Fibroblast of the aortic adventitia (primary cell): ENCODE measurements at places on chromosomes 11 and 22.
A peak's percentile ranks its signal among the peaks of the same experiment; 100 is the strongest.

- DNase-seq, result no peak
Measured at GRCh38 chr11:126748793-126749192, 251.8 kb downstream of the KIRREL3 start.

- DNase-seq, result no peak
Measured at GRCh38 chr11:62921201-62921572, at the start of gene CHRM1. Gene CHRM1, minus strand, starts transcription at chr11:62921363. Its CDS starts 10,263 bp downstream, at chr11:62911100.

DNA sequence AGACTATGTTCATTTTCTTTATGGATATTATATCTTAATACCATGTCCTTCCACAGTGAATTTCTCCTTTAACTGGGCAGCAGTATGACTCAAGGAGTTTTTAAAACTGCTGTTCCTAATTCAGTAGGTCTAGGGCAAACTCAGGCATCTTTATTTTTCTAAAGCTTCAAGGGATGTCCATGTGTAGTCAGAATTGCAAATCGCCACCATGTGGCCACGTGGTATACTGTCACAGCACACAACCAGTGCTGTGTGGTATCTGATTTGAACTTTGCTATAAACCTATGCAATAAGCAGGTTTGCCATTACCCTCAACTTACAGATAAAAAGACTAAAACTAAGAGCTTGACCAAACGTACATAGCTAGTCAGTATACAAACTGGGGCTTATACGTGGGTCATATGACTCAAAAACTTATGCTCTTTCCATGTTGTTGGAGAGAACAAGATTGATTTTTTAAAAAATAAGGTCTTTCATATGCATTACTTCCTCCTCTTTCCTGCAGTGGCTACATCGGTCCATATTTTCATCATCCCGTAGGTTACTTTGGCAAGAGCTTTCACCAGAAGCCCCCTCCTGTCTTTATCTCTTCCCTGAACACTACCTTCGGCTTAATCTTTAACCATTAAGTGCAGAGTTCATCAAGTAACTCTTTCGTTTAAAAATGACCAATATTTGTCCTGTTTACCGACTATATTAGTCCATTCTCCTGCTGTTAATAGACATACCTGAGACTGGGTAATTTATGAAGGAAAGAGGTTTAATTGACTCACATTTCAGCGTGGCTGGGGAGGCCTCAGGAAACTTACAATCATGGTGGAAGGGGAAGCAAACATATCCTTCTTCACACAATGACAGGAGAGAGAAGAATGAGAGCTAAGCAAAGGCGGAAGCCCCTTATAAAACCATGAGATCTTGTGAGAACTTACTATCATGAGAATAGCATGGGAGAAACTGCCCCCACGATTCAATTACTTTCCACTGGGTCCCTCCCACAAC, 8.0 kb upstream of the HTATIP2 start:
- DNase-seq, result peak; percentile 62

- peak; percentile 92 for DNase-seq
Measured at GRCh38 chr11:16001899-16002426, 354.4 kb downstream of the SOX6 start.

DNA sequence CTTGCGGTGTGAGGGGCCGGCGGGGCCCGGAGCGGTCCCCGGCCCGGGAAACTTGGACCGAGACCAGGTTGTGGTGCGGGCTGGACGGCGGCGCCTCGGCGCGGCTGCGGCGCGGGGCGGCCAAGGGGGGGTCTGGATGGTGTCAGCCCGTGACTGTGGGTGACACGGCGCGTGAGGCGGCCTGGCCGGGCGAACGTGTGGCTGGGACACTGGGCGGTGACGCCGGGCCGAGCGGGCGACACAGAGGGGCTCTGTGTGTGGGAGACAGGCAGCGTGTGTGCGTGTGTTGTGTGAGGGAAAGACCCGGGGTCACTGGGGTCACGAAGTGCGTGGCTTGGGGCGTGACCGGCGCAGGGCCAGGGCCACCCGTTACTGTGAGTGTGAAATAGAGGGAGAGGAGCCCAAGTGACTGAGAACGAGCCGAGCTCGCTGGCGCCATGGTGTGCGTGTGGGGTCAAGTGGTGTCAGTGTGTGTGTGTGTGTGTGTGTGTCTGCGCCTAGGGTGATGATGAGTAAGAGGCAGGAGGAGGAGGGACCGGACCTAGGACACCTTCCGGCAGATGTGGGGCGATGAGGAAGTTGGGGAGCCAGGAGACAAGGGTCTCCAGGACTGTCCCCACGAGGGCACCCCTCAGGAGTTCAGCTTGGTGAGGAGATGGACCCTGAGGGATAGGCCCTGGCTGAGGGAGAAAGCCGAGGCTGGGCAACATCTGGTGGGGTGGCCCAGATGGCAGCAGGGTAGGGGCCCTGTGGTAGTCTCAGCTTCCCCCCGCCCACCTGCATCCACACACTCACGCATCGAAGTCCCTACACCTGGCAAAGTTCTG, 817 bp downstream of the RELT start:
- peak; percentile 59 for DNase-seq

GRCh38 chr11:12684816-12685215, 10.6 kb downstream of the TEAD1 start:
- no peak for DNase-seq
